ENCODE measurements at places on chromosomes 1 and 21.

GRCh38 chr1:77026135-77026534 is 158.9 kb downstream of the ST6GALNAC5 start:
- DNase-seq: no peak

DNA sequence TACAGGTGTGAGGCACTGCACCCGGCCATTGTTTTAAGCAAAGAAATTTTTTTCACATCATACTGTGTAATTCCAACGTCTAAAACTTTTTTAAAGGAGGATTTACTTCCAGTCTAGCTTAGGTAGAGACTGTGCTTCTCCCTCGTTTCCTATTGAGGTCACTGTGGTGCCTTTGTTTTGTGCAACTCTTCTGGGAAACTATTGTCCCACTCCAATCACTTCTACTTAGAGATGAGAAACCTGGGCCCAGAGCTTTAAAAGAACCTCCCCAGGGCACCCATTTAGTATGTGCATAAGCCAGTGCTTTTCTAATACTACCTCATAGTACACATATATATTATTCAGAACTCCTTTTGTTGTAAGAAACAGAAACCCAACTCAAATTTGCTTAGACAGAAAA is 120.0 kb upstream of the ZNF644 start:
- DNase-seq: no peak

GRCh38 chr1:193807208-193807607 is 620.8 kb upstream of the B3GALT2 start:
- DNase-seq: no peak

- no peak for DNase-seq
These were observed 23.7 kb upstream of the SLC2A5 start for GRCh38 chr1:9093091-9093490.

DNA sequence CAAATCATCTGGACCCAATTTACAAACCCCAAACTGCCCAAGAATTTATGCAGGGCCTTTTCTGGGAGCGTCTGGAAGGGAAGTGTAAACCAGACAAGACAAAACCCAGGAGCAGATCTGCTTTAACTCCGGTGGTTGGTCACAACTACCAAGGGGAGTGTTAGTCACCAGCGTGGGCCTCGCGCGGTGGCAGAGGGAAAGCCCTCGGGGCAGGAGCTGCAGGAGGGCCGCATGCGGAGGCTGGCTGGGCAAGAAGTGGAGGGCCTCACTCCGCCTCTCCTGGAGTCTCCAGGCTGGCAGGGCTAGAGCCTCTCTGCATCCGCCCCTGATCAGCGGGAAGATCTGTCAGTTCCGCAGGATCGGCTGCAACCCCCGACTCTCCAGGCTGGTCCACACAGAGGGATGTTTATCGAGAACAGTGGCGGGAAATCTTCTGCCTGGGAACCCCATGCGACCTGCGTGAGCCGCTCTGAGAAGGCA is 2.0 kb downstream of the COL24A1 start:
- DNase-seq: peak; percentile 95

GRCh38 chr1:226097866-226098625 is 35.5 kb downstream of the H3-3A start:
- DNase-seq: peak; percentile 69

DNA sequence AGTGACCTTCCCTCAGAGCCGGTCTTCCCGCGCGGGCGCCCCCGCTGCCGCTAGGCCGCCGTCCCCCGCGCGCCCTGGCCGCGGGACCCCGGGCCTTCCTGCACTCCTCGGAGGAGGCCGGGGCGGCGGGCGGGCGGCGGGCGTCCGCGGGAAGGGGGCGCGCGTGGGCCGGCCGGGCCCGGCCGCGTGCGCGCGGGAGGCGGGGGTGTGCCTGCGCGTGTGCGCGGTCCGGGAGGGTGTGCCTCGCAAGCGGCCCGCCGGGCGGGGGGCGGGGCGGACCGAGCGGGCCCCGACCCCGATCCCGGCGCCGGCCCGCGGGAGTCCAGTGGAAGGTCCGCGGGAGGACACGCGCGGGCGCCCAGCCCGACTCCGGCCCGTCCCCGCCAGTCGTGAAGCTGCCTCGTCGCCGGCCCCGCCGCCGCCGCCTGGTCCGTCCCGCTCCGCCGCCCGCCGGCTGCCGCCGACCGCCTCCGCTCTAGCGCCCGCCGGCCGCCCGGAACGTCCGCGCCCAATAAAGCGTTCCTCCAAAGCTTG is 438 bp downstream of the MRPS6 start:
- DNase-seq: no peak

GRCh38 chr1:207987164-207987563 is 76.2 kb upstream of the CD34 start:
- DNase-seq: peak; percentile 32

DNA sequence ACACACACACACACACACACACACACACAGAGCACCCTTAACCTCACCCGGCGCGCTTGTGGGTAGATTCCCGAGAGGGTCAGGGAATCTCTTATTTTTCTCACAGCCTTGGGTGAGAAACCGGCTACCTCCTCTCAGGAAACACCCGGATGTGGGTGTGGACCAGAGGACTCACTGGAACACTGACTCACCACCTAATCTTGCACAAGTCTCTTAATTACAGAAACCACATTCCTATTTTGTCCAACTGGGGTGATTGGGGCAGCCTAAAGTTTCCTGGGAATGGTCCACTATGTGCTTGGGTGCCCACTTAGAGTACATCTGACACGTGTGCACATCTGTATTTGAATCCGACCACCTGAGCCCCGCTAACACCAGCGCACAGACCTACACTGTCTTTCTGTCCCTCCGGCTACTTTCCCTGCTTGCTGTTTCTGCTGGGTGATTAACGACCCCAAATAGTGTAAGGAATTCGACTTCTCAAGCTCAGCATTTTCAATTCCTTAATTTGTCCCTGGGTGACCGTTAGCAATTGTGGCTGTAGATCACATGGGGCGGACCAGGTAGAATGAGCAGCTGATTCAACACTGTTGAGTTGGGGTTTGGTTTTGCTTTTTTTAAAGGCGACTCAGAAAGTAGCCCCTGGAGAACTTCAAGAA is 14.0 kb upstream of the TBX15 start:
- peak; percentile 90 for DNase-seq

DNA sequence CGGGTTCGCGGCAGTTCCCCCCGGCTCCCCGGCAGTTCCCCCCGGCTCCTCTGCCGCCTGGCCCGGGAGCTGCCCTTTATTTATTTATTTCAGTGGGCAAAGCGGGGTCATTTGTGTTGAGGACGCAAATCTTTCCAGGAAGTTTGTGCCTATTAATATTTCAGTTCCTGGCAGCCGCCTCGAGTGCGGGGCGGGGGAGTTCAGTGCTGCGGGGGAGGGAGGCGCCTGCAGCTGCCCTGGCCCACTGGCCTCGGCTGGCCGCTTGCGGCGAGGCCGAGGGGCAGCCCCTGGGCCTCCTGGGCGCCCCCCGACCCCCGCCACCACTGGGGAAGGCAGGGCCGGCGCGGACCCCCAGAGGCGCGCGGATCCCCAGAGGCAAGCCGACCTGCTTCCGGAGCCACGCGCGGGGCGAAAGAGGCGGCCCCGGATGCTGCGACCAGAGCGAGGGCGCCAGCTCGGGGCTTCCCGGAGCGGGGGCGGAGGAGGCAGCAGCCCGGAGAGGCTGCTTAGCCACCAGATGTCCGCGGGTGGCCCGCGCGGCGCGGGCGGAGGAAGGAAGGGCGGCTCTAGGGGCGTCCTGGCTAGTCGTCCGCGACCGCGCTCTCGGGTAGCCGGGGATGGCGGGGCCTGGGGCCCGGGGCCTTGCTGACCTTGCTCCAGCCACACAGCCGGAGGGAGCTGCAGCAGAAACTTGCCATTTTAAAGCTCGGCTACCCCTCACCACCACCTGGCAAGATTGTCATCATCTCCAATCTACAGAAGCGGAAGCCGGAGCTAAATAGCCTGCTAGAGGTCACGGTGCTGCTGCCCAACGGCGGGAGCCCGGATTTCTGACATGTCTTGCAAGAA is 48.0 kb downstream of the H3-3A start:
- peak; percentile 42 for DNase-seq

- peak; percentile 96 for DNase-seq
These were observed 110.5 kb downstream of the NGF start for GRCh38 chr1:115227346-115228082.

- DNase-seq: no peak
These were observed 53.2 kb upstream of the SOD1 start for GRCh38 chr21:31606081-31606874.

- DNase-seq: peak; percentile 97
These were observed 132.8 kb downstream of the TNFSF18 start for GRCh38 chr1:172917972-172918371.

GRCh38 chr1:45282351-45282750 is 44.3 kb upstream of the HPDL start:
- DNase-seq: no peak

GRCh38 chr1:245201827-245202226 is 47.0 kb downstream of the KIF26B start:
- DNase-seq: no peak

DNA sequence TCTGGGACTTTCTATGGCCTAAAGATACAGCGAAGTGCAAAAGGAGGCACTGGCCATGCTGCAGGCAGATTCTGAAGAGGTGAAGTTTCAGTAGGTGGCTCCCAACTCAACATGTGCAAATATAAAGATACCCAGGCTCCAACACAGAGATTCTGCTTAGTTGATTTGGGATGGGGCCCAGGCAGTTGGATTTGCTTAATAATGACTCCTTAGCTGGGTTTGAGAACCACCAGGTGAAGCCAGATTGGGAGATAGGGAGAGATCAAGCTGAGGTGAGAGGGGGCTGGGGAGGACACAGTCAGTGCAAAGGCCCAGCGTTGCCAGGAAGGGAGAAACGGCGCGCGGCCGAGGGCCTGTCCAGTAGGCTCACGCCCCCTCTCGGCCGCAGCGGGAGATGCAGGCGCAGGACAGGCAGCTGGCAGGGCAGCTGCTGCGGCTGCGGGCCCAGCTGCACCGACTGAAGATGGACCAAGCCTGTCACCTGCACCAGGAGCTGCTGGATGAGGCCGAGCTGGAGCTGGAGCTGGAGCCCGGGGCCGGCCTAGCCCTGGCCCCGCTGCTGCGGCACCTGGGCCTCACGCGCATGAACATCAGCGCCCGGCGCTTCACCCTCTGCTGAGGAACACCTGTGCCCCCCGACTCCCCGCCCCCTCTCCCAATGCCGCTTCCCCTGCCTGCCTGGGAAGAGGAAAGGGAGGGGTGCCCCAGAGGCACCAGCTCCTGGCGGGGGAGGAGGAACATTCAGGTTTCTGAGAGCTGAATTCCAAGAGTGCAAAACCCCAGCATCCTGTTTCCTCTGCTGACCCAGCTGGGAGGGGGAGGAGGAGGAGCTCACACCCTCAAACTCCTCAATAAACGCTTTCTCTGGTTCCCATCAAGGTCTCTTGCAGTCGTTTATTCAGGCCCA is 1.2 kb downstream of the FAM167B start:
- DNase-seq: peak; percentile 56

DNA sequence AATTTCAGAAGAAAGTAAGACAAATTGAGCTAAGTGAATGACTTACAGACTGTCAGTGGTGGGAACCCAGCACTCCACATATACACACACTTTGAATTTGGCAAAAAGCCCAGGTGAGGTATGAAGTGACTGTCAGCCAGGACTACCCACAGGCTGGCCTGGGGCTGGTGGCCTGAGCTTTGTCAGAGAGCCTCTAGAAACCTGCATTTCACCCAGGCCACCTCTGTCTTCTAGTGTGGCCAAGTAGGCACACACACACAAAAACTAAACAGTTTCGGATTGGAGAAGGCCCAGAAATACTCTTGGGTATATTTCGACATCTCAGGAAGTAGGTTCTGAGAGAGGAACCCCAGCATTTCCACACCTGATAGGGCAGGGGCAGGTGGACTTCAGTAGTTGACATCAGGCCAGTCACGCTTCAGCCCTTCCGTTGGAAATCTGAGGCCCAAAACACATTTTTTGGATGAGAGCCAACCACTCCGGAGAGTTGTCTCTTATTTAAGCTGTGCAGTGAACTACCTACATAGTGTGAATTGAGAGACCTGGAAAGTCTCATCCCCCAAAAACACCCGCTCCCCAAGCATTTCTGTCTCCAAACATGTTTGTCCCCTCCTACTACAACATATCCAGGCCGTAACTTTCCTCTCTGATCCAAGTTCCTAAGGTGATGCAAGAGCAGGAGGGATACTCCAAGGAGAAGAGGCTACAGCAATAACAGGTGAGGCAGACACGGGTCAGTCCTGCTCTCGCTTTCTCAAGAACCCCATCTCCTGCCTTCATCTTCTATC is 167.2 kb upstream of the PROX1 start:
- no peak for DNase-seq

GRCh38 chr1:22851517-22851916 is 121.1 kb downstream of the LACTBL1 start:
- DNase-seq: no peak

- no peak for DNase-seq
These were observed 4.2 kb downstream of the B3GALT6 start for GRCh38 chr1:1236176-1236763.

GRCh38 chr21:16034446-16035190 is 304.8 kb downstream of the USP25 start:
- DNase-seq: no peak

DNA sequence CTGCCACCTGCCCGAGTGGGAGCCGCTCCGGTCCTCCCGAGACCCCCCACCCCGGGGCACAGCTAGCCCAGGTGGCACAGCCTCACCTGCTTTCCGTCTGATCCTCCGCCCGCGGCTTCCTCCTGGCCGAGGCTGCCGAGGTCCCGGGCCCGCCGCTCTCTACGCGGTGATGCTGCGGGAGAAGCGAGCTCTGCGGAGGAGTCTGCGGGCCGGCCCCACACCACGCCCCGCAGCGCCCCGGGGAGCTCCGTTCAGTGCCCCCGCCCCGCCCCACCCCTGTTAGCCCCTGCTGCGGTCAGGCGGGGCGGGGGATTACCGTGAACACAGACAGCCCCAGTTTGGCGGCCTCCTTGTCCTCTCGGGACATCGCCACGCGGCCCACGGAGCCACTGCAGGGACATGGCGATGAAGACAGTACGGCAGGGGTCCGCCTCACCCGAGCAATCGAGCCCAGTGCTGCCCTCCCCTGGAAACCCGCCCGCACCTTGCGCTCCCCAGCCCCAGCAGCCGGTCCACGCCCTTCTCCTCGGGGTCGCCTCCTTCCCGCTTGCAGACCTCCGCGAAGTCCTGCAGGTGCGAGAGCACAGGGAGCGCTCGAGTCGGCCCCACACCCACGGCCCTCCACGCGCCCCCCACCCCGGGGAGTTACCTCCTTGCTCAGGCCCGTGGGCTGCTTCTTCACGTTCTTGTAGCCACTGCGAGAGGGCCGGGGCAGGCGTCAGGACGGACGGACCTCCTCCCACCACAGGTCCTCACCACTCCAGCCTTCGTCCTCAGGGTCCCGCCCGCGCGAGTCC is 933 bp downstream of the C1orf35 start:
- DNase-seq: no peak

DNA sequence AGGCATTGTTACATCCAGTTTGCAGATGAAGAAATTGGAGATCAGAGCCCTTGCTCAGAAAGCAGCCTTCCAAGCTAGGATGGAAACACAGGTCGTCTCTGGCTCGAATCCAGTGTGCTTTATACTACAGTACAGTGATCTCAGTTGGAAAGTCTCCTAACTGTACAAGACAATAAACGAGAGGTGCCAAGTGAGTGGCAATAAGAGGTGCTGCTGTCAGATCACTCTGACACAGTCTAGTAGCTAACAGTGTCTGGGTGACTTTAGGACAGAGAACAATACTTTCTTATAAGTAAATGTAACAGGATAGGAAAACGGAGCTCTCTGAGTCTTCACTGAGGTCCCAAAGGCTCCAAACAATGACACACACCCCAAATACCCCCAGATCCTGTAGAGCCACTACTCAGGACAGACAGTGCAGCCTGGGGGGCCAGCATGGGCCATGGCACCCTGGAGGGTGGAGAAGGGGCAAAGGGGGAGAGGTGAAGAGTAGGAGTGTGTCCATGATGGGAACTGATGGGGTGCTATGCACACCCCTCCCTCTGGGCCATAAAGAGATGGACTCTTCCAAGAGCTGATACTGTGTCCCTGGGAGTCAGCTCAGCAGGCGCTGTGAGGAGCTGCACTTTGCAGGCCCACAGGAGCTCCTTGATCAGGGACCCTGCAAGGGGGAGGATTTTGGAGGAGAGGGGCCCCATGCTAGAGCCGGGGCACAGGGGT is 3.3 kb downstream of the SH3BGR start:
- DNase-seq: no peak
